ENCODE measurements at places on chromosomes 16 and 17.

DNA sequence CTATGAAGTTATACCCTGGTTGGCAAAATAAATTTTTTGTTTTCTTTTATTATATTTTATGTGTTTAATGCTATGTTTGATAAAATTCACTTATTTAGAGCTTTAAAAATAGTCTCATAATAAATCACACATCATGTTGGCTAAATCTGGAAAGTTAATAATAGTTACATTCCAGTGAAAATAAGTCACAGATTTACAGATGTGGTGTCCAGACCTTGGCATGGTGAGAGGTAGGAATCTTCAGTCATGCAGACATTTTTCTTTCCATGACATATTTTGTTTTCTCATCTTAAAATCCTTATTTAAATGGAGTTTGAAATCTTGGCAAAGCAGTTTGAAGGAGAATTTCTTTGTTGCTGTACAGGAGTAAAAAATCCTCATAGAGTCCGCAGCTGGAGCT is 48.1 kb upstream of the GOSR1 start:
- no peak for DNase-seq

GRCh38 chr17:7436556-7437368 is 1.5 kb downstream of the TMEM102 start:
- peak; percentile 87 for DNase-seq

- no peak for DNase-seq
Observed at GRCh38 chr16:13808102-13808501, 111.9 kb upstream of the ERCC4 start.

GRCh38 chr17:47095268-47095667 is 93.8 kb downstream of the CDC27 start:
- DNase-seq = no peak

DNA sequence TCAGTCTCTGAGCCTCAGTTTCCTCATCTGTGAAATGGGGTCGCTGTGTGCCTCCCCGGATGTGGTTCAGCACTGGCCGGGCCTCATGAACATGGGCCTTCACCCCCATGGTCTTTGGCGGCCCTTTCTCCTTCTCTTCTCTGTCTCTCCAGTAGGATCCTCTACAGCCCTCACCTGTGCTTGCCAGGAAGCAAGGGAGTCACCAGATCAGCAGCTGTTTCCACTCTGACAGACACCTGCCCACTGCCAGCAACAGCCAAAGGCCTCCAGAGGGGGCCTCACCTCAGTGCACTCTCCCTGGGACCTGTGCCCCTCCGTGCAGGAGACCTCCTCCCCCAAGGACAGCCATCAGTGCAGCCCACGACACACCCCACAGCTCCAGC is 89.4 kb downstream of the C16orf78 start:
- DNase-seq = no peak

DNA sequence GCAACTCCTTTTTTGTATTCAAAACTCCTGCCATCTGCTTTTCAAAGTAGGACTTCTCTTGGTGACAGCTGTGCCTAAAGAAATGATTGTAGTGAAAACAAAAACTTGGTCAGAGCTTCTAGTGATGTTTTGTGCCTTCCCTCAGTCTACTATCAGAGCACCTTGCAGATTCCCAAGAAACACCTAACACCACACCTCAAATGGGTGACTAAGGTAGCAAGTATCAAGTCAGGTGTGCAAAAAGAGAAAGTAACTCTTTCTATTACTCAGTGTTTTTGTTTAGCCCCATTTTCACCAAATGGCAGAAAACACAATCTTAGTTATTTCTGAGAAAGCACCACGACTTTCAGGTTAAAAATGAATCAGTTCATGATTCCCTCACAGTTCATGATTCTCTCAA is 2.0 kb upstream of the PMFBP1 start:
- DNase-seq = no peak

DNA sequence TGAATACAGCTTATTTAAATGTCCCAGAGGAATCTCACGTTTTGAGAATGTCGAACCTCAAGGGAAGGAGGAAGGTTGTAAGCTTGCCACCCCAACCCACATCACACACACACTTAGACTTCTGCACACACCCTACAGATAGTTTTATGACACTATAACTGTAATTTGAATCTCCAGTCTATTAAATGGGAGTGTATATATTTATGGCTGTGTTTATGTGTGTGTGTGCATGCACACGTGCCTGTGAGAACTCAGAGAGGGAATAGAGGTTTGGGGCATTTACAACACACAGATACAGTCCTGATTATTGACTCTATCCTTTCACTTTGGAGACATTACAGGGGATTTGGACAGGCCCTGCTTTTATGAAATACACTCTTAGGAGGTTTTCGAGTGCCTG is 171.5 kb upstream of the MAF start:
- no peak for DNase-seq

DNA sequence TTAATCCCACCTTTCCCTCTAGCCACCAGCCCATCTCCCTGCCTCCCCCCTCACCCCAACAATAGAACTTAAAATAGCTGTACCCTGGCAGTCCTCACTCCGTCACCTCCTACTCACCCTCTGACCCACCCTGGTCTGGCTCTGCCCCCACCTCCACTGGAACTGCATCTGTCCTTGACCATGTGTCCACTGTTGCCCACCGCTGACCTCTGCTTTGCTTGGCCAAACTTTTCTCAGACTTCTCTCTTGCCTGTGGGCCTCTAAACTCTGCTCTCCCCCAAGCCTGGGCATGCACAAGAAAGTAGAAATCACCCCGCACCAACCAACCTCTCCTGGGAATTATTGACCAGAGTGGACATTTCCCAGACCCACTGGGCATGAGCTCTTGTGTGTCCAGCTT is 169.8 kb downstream of the WSCD1 start:
- DNase-seq = no peak

DNA sequence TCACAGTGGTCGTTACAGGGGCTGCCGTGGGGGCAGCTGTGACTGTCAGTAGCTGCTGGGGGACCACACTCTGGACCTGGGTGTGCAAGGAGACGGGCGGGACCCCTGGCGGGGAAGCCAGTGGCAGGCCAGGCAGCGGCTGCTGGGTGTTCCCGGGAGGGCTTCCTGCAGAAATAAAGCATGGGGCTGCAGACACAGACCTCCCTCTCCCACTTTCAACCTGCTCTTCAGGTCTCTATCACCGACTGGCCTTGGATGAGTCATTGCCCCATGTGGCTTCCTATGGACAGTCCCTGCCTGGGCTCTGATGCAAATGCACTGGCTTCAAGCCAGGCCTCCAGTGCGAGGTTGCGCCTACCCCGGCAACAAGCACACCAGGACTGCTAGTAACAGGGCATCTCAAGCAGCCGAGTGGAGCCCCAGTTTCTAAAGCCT is 17.2 kb downstream of the SREBF1 start:
- no peak for DNase-seq

DNA sequence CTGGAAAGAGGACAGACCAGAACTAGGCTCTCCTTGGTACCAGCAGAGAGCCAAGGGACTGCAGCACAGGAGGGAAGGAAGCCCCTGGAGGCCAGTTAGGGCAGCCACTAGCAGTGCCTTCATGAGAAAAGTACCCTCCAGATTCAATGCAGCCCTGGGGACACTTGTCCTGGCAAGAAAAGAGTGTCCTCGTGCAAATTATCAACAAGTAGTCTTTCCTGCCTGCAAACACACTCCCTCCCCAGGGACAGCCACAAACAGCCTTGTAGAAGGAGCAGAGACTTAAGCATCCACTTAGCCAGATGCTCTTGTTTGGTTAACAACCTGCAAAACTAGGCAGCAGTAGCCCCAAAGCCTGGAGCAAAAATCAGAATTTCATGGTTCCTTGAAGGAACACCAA is 24.3 kb downstream of the CENPV start:
- DNase-seq = no peak
